SK-N-SH (cell line): ENCODE measurements at places on chromosomes 13 and 19. TPM values are rescaled to one million over a fixed set of nuclear protein-coding genes. Genes with fewer than 3 reads are reported as not detected.

The PCDH8 gene
- not detected in 2 replicates for polyA plus RNA-seq

The ACP7 gene
- 0.24 and 0.36 TPM in 2 replicates for polyA plus RNA-seq

The GPC6 gene
- polyA plus RNA-seq: 6.5 and 6.7 TPM in 2 replicates

The SHANK1 gene
- 0.28 and 0.31 TPM in 2 replicates for polyA plus RNA-seq

The CCDC70 gene
- not detected in 2 replicates for polyA plus RNA-seq

The SULT2A1 gene
- not detected in 2 replicates for polyA plus RNA-seq
